Ureter (tissue), 1 donor: ENCODE measurements at places on chromosomes 1 and 21.

GRCh38 chr1:224644553-224645154 lies 28.5 kb downstream of the CNIH3 start:
- peak; percentile 62 for DNase-seq

GRCh38 chr1:47582891-47583608 lies 145.2 kb downstream of the FOXD2 start:
- peak; percentile 23 for DNase-seq

GRCh38 chr1:225467193-225468020 lies 39.6 kb upstream of the LBR start:
- DNase-seq = peak; percentile 82

DNA sequence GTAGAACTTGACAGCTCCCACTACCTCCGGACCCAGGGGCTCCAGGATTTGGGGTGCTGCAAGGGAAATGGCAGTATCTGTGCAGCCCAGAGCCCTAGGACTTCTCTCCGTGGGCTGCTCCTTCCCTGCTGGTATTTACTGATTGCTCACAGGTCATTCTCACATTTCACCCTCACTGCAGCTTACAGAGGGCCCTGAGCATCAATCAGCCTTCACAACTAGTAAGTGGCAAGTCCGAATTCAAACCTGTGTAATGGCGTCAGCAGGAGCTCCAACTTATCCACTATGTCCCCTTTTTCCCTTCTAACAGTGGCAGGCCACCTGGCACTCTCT lies 32.4 kb downstream of the PIK3C2B start:
- no peak for DNase-seq

DNA sequence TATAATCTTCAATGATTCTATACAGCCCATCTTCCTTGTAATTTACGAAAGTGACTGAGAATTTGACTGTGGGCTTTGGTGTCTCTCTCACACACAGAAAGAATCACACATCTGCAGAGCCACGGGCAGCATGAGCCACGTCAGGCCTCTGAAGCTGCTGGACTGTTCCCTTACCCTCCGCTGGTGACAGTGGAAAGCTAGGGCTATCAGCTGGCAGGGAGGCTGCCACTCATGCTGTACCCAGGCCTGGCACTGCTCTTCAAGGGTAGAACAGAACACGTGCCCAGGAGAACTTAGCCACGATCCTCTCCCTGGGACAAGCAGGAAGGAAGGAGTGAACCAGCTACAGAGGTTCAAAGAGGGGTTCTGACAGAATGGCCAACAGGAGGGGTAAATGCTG lies 90.7 kb downstream of the JAK1 start:
- no peak for DNase-seq

- DNase-seq = peak; percentile 82
Observed at GRCh38 chr1:159936273-159936904, 9.0 kb downstream of the IGSF9 start.

- no peak for DNase-seq
Observed at GRCh38 chr21:38649120-38649519, 150.8 kb upstream of the ERG start.

DNA sequence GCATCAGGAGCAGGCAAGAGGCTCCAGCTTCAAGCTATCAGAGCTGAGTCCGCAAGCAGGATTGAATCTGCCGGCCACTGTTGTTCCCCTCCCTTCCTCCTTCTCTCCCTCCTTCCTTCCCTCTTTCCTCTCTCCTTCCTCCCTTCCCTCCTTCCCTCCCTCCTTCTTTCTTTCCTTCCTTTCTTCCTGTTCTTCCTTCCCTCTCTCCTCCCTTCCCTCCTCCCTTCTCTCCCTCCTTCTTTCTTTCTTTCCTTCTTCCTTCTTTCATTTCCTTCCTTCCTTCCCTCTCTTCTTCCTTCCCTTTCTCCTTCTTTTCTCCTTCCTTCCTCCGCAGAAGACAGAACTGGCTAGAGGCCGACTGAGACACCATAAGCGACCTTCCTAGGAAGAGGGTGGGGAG lies 534.0 kb downstream of the NPHP4 start:
- DNase-seq = no peak

DNA sequence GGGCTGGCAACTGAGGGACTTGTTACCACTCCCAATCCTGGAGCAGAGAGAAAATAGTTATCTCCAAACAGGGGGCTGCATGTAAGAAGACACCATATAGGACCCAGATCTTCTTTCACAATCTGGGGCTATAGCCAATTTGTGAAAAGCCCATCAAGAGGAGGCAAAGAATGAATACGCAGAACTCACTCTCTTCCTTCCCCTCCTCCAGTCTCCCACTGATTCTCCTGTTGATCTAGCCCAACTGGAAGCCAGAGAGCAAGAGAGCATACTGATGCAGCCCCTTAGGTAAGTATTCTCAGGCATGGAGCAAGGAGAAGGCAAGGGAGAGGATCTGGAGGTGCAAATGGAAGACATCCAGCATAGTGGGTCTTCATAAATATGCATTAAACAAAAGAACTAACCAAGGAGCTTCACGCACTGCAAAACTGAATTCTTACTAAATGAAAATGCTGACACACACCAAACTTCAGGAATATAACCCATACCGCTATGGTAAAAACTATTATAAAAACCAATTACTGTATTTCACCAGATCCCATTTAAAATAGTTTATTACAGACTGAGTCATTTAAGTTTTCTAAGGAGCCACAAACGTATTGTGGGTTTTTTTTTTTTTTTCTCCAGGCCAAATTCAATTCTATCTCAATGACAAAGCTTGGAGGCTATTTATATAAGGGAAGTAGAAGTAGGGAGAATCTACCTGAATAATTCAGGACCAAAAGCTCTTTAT lies 15.5 kb upstream of the HMGB4 start:
- DNase-seq = no peak

GRCh38 chr1:37449936-37450335 lies 24.4 kb upstream of the ZC3H12A start:
- DNase-seq = no peak

- no peak for DNase-seq
Observed at GRCh38 chr1:6998267-6998666, 213.0 kb downstream of the CAMTA1 start.

DNA sequence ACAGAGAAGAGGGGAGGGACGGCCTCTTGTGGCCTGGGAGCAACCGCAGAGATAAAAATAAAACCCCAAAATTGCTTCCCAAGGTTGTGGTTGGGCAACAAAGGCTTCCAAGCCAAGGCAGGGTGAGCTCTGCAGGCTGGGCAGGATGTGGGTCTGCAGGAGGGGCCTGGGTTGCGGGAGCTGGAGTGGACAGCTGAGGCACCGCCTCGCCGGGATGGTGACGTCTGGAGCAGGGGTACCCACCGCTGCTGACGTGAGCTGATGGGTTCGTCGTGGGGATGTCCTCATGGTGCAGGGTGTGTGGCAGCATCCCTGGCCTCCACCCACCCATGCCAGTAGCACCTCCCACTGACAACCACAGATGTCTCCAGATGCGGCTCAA lies 3.7 kb downstream of the AURKAIP1 start:
- DNase-seq = no peak

GRCh38 chr1:36007741-36008140 lies 76.2 kb upstream of the TEKT2 start:
- no peak for DNase-seq

DNA sequence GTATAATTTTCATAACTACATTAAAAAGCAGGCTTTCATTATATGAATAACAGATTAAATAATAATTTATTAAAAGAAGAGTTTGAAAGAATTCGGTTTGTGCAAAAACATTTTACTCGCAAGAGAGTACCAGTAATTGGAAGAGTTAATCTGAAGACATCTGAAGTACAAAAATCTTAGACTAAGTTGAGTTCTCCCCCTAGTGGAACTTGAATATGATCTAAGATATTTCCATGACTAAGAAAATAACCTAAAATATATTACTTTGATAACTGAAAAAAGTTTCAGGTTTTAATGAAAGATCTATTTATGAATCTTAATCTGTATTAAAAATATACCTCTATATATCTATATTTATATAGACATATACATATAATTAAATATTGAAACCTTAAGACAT lies 112.5 kb upstream of the GFI1 start:
- no peak for DNase-seq

DNA sequence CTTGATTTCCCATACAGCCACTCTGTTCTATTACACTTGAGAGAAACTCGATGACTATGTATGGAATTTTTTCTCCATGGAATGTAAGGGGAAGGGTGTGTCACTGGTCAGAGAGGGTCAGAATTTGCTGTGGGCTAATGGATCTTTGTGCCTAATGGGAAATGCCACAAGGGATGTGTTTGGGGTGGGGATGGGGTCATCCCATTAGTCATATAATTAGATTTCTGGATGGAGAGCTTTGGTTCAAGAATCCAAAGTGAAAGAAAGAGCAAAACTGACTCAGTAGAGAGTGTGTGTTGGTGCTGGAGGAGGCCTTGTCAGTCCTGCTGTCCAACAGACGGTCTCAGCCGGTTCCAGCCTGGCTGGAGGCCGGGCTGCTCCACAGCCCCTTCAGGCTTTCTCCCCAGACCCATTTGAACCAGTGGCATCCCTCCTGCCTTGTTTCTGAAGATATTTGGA lies 86.4 kb downstream of the LAMC2 start:
- DNase-seq = no peak

DNA sequence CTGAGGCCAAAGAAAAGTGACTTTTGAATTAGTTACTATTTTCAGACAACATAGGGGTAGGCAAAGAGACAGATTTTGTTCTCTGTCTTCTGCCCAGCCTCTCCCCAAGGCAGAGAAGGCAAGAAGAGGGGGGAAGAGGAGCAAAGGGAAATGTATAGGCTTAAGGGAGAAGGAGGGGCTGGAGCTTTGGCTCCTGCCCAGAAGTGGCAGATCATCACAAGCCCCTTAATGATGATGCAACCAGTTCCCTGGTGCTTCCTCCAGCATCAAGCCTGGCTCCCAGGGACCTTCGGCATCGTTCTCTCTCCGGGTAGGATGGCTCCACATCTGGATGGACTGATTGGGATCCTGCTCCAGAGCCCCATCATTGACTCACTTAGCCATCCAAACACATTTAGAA lies 112.8 kb downstream of the KCND3 start:
- no peak for DNase-seq

GRCh38 chr1:33898881-33899280 lies 35.0 kb downstream of the HMGB4 start:
- no peak for DNase-seq

GRCh38 chr21:27614231-27614630 lies 647.3 kb upstream of the ADAMTS5 start:
- no peak for DNase-seq

DNA sequence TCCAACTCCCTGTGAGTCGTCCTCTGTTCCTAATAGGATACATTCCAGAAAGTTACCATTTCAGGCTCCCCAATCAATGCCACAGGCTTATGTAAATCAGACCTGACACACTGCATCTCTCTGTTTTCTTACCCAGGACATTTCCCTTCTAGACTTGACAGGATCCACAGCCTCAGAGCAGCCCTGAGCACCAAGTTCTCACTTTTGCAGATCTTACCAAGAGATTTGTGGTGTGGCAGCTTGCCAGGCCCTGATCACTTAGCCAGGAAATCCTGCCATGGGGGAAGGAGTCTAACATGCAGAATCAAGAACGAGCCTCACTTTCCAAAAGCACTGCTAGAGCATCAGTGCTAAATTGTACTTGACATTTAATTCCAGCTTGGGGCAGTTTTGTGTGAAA lies 202.9 kb downstream of the TBX15 start:
- peak; percentile 51 for DNase-seq

GRCh38 chr21:46645840-46646239 lies 10.4 kb downstream of the PRMT2 start:
- DNase-seq = no peak

DNA sequence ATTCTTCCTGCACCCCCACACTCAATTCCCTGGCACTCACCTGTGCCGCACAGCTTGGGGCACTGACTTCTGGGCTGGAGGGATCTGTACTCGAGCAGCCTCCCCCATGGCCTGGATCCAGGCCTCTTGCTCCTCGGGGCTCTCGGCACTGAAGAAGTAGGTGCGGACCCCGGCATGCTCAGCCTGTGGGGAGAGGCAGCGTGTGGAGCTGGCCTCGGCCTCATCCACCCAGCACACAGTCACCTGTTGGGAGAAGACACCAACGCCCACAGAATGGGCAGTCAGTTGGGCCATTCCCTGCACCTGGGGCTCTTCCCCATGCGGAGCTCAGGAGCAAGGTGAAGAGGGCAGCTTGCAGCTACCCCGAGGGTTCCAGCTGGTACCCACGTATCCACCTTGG lies 47.5 kb upstream of the GOLT1A start:
- DNase-seq = no peak

- peak; percentile 60 for DNase-seq
Observed at GRCh38 chr1:157963713-157964112, 29.7 kb upstream of the KIRREL1 start.

DNA sequence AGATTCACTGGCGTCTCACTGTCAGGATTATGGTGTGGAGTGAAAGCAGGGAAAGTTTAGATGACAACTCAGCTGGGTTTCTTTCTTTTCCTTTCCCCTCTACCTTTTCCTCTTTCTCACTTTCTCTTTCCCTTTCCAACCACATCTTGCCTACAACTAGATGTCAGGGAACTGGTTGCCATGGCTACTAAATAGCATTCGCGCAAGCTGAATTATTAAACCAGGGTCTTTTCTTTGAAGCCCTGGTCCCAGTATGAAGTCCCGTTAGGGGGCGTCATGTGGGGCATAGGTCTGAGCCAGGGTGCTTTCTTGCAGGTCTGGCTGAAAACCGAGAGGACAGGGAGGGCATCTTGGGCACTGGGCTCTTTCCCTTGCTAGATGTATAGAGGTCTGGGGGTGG lies 168.4 kb upstream of the CACNA1E start:
- DNase-seq = no peak

DNA sequence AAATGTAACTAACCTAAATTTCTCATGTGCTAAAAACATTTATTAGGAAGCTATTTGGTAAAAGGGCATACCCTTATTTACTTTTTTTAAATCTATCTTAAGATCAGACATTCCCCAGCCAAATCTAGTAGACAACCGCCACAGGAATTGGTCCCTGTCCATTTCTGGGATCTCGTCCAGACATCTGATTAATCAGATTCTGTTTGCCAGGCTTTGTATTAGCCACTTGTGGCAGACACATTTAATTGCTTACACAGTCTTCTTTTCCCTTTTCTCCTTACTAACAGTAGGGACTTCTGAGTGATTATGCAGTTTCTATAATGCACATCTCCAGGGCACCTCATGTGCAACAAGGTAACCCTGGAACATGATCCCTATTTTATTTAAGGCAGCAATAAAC lies 449.0 kb upstream of the RGS18 start:
- DNase-seq = no peak

DNA sequence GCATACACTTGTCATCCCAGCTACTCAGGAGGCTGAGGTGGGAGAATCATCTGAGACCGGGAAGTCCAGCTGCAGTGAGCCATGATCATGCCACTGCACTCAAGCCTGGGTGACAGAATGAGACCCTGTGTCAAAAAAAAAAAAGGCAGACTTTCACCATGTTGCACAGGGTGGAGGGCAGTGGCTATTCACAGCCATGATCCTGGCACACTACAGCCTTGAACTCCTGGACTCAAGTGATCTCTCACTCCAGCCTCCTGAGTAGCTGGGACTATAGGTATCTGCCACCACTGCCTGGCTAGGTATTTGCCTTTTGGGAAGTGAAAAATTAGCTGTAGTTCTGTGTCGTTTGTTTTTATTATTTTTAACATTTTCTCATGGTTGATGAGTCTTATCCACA lies 19.1 kb downstream of the SPATA45 start:
- DNase-seq = peak; percentile 0
